Hepatic stellate cell (primary cell): ENCODE measurements at places on chromosomes 6 and 20.

DNA sequence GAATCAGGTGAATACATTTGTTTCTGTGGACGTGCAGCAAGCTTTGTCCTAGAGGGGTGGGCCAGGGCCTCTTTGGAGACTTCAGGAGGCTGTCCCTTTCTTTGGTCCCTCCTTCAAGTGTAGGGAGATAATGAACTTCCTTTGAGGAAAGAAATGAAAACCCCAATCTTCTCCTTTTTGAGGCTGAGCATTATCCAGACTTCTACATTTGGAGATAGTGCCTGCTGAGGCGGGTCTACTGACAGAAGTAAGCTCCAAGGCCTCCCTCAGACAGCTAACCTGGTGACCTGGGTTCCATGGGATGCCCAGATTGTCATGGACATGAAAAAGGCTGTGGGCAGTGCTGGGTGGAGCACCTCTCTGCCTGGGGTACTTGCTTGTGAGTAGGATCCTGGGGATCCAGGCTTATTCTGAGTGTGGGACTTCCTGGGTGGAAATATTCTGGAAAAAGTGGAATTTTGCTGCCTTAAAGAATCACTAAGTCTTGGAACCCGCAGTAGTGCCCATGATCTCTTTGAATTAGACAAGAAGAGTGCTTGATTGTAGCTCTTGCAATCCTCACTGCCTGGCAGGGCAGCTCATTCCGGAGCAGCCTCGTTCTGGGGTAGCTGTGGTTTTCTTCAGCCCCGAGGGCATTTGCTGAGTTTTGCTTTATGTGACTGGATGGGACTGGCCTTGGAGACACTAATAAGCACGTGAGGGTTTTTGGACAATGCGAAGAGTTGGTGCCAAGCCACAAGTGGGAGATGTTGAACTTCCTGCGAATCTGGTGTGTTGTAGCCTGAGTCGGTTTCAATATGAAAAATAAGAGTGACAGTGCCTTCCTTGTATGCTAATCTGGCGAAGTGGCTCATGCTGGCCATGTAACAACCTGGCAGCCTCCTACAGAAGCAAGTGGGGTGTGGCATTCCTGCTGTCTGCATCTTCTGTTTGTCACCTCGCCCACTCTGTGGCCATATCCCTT is 28.1 kb downstream of the SNRNP48 start:
- DNase-seq: no peak

DNA sequence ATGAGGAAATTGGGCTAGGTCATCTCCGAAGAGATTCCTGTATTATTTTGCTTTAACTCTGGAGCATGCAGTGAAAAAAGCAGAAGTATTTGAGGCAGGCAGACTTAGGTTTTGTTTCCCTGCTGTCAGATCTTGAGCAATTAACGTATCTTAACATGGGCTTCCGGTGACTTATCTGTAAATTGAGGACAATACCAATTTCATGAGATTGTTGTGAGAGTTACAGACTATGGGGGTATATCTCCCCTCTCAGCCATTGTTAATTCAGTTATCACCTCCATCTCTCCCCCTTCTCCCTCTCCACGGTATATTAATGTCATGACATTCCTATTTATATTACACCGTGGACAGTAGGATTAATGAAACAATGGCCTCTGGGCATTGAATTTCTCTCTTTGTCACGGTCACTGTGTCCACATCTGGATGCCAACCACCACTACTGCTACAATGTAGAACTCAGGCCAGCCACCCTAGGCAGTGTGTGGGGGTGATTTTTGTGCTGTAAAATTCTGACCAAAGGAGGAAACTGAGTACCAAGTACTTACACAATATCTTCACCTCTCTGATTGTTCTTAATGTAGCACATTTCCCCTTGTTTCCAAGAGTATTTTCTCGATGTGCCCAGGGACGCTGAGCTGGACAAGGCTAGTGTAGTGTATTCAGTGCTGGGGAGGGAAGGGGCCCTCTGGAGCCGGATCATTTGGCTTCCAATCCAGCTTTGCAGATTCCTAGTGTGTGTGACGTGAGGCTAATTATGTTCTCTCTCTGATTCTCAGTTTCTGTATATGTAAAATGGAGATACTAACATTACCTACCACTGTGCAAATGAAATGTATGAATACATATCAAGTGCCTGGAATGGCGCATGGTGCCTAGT is 77.2 kb downstream of the GCNT2 start:
- no peak for DNase-seq

DNA sequence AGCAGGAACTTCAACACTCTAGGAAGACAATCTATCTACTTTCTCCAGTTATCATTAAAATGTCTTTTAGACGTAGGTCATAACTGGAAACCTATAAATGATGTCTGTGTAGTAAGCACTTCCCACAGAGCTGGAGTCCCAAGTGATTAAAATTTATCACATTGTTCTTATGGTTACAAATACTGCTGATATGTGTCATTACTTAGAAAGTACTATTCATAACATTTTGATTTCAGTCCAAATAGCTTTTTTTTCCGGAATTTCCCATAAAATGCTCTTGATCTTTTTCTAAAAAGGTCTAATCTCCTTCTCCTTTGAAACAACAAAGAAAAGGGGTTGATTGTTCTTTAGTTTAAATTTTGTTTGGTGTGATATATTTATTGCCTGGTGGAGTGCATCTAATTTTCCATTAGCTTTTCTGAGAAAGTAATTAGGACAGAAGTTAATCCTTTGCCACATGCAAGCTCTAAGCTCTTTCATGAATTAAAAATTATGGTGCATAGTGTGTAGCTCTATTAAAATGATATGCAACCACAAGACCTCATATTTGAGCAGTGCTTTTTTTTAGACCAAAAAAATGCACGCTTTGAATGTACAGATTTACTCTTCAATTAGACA is 132.7 kb upstream of the TCF21 start:
- DNase-seq: peak; percentile 18

DNA sequence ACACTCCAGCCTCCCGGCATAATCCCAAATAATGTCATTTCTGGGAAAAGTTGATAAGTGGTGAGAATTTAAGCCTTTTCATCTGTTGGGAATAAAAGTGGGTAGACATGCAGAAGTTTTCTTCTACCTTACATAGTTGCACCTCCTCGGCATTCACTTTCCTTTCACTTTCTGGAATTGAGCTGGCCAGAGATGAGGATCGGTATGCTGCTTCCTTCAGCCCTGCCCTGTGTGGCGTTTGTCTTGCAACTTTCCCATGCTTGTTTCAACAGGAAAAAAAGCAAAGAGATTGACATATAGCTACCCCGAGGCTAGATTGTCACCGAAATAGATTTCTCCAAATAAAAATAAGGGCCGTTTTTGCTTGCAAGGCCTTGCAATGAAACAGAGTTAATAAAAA is 65.8 kb upstream of the JAG1 start:
- peak; percentile 19 for DNase-seq

DNA sequence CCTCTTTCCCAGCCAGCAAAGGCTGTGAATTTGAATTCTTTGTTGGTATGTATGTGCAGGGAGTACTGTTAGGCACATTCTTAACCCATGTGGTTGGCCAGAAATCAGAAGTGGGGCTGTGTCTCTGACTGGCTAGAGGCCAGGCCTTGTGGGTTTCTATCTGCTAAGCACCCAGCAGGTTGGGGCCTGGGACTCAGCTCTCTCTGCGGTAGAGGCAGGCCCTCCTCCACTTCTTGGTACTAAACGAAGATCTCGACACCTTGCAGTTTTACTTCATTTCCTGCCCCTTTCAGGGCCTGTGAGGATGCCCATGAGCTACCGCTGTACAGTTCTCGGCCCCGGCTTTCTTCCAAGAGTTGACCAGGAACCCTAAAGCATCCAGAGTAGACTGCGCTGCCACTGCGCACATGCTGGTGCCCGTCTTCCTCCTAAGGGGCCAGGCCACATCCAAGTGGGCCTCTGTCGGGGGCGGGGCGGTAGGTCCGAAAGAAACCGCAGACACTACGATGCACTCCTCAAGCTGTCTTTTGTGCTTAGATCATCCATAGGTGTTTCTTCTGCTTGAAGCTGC is 51.1 kb downstream of the TCP11 start:
- peak; percentile 71 for DNase-seq

DNA sequence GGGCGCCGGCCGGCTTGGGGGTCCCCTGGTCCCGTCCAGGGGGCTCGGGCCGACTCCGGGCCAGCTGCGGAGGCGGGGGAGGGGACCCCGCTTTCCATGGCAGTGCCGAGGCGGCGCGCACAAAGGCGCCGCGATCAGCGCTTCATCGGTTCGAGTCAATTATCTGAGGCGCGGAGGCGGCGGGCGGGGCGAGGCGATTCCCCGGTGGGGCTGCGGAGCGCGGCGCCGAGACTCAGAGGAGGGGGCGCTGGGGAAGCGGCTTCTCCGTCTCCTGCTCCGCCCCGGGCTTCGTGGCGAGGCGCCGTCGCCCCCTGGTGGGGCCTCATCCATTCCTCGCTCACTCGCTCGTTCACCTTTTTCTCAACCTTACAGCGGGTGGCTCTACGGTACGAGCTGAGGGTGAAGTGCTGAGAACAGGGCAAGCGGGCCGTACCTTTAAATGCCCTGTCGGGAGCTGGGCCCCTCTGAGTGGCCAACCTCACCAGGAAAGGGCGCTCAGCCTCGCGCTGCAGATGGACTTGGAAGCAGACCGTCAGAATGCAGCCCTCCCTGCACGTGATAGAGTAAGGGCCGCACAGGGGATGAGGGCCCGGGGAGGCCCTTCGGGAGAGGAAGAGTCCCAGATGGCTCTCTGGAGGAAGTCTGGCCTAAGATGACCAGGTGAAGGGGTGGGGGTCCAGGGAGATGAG is 39.9 kb downstream of the SLC52A3 start:
- peak; percentile 38 for DNase-seq

DNA sequence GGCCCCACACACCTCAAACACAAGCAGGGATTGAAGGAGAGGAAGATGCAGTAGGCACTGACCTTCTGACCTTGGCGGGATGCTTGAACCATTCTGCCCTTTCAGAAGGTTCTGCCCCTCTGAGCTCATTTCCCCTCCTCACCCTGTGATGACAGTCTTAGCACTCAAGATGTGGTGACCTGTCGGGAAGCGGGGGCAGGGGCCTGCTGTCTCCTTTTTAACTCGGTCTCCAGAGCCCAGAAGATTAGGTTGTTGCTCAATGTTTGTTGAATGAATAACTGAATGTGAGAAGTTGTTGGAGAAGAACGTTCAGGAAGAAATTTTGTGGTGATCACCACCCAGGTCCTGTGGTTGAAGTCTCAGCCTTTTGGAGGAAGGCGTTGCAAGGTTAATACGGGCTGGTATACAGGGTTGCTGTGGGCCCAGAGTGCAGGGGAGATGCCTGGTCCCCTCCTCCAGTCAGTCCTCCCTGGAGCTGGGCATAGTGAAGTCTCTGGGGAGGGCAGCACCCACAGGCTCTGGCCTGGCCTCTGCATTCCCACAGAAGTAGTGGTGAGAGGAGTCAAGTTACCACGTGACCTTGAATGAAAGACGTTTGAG is 49.7 kb upstream of the FUCA2 start:
- DNase-seq: no peak

- DNase-seq: no peak
These were observed 91.9 kb downstream of the MYLK4 start for GRCh38 chr6:2658788-2659187.

GRCh38 chr6:39083231-39083634 is 31.8 kb downstream of the SAYSD1 start:
- DNase-seq: no peak

DNA sequence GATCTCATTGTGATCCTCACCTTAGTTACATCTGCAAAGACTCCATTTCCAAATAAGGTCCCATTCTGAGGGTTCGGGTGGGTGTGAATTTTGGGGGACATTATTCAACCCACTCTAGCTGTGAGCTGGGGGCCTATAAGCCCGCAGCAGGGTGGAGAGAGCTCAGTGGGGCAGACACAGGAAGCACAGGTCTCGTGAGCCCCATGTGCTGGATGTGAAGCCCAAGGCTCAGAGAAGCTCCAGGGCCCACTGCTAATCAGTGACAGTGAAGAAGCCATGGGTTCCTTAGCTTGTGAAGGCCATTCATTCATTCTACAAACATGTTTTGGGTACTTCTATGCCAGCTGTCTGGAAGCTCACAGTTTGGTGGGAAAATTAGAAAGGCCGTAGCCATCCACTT is 47.5 kb downstream of the CHMP4B start:
- no peak for DNase-seq

DNA sequence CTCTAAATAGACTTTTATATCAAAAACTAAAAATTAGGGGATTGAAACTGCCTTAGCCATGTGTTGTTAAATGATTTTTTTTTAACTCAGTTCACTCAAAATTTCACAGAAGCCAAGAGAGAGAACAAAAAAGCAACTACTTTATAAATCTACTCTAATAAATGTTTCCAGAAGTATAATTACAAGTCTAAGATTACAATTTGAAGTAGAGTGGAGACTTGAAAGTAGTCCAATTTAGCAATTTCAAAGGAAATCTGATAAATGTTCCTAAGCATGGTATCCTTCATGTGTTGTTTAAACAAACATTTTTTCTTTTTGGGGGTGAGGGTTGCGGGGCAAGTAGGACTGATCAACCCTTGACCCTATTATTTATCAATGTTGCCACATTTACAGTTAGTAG is 72.6 kb downstream of the PHIP start:
- no peak for DNase-seq

- DNase-seq: no peak
These were observed 14.6 kb downstream of the CCM2L start for GRCh38 chr20:32024683-32025295.

- no peak for DNase-seq
These were observed 502.0 kb downstream of the PREX1 start for GRCh38 chr20:48325656-48326433.

DNA sequence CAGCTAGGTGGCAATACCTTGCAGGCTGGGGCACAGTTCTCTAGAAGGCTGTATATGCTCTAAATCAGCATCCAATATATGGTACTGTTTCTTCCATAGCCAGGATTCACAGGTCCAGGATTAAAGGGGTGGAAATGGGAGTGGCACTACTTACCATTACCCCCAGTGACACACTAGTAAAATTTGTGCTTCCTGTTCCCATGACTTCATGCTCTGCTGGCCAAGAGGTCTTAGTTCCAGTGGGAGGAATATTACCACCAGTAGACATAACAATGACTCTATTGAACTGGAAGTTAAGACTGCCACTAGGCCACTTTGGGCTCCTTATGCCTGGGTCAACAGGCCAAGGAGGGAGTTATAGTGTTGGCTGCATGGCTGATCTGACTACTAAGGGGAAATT is 174.3 kb upstream of the TNFAIP3 start:
- DNase-seq: no peak

- DNase-seq: no peak
These were observed 380.9 kb downstream of the GJA1 start for GRCh38 chr6:121816361-121816760.

DNA sequence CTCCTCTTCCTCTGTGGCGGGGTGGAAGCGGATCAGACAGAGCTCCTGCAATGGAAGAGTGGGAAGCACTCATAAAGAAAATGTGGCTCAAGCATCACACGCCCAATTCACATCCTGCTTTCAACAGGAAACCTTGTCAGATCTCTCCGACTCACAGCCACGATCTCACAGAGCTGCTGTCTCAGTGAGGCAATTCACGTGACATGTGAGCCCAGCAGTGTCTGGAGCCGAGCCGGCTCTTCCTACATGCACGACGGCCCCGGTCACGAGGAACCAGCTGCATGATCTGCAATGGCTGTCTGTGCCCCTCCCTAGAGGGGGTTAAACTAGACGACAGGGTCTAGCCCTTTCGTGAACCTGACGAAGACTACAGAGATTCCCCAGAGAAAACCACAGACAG is 29.5 kb upstream of the TCFL5 start:
- DNase-seq: no peak
